ENCODE measurements at places on chromosomes 4 and X.
A peak's percentile ranks its signal among the peaks of the same experiment; 100 is the strongest.

DNA sequence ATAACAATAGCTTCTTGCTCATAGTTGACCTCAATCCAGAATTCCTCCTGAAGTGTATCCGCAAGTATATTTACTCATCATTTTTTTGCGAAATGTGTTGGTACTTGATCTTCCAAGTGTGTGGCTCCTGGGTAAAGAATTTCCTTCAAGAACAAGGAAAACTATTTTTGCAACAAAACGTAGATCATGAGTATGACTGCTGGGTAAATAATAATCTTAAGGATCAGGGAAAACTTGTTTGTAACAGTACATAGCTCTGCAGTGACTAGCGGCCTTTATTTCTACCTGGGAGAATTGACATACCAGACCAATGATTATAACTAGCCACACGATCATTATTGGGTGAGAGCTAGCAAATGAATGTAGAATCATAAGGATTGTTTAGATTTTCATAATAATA is 1311.7 kb downstream of the ARAP2 start:
- DNase-seq, result no peak

DNA sequence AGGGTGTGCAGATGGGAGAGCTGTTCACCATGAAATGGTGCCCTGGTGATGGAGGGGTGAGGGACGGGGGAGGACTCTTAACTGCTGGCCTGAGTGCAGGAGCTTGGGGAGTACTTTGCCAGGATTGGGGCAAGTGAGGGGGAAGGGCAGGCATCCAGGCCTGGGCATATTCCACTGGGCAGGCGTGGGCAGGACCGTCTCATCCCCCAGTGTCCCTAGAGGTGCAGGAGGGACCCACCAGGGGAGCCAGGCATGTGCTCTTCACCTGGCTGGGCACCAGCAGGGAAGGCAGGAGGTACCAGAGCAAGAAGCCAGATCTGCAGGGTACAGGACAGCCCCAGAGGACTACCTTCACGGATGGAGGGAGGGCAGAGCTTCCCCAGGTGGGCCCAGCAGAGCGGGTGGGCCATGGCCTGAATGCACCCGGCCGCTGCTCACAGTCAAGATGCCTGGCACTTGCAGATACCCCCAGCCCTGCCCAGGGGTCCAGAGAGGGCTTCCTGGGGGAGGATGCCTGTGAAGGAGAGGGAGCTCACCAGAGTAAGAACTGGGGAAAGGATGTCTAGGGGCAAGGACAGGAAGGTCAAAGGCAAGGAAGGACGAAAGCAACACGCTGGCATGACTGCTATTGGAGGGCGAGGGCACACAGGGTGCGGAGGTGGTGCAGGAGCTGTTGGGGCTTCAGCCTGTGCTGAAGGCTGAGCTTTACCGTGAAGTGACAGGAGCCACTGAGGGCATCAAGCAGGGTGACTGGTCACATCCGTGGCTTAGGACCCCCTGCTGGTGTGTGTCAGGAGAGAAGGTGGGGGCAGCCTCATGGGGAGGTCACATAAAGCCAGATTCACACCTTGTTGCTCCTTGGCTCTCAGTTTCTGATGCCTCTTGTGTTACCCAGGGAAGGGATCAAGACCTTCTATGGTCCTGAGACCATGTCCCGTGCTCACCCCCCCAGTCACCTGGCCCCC is 68.2 kb upstream of the NKX1-1 start:
- DNase-seq, result no peak

GRCh38 chr4:185955151-185955770 is 113.7 kb upstream of the TLR3 start:
- DNase-seq, result no peak

- no peak for DNase-seq
Measured at GRCh38 chr4:67030636-67031035, 514.7 kb downstream of the CENPC start.

- no peak for DNase-seq
Measured at GRCh38 chrX:115333446-115333845, 43.9 kb downstream of the LUZP4 start.

DNA sequence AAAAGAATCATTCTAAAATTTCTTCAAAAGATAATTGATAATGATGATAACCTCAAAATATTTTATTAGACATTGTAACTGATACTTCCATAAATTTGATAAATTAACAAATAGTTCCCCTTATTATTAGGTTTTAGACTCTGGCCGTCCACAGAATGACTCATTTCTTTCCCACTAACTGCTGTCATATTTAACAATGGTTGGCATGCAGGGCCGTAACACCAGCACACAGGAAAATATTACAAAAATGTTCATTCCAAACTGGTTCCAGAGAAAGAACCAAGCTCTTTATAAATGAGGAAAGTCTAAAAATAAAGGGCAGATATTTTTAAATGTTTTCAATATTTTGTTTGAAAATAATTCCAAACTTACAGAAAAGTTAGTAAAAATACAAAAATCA is 28.2 kb downstream of the WDFY3 start:
- DNase-seq, result no peak

GRCh38 chr4:118889312-118889691 is 648 bp downstream of the SYNPO2 start:
- DNase-seq, result no peak

DNA sequence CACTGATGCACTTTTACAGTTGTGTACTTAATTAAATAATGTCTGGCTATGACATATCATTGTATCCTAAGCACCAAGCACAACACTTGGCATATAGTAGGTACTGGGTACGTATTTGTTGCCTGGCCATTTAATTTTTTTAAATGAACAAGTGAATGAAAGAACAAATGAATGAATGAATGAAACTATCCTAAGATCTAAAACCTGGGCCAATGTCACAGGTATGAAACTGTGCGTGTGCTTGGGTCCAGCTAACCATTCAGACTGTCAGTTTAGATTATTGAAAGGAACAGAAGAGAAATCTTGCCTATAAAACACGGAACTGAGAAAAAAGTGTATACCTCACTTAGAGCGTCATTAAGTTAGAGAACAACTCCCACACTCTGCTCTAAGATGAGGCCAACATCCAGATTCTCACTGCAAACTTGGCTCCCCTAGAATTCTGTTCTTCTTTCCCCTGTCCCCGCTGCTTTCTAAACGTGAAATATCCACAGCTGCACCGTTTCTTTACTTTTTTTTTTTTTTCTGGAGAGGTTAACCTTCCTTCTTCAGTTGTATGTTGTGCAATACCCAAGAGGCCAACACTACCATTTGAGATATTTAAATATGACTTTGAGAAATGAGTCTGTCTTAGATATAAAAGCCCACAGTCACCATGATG is 17.3 kb upstream of the SEL1L3 start:
- no peak for DNase-seq

DNA sequence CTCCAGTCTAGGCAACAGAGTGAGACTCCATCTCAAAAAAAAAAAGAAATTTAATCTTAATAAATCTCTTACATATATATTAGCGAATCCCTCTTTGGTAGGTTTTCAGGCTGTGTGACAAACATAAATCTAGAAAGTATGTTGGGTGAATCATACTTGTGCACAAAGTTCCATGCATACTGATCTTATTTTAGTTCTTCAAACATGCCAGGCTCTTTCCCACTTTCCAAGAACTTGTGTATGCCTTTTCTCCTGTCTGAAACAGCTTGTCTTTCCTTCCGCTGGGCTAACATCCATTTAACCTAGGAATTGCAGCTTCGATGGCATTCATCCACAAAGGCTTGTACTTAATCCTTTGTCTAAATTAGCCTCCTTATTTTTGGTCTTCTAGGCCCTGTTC is 156.6 kb upstream of the CASK start:
- no peak for DNase-seq

DNA sequence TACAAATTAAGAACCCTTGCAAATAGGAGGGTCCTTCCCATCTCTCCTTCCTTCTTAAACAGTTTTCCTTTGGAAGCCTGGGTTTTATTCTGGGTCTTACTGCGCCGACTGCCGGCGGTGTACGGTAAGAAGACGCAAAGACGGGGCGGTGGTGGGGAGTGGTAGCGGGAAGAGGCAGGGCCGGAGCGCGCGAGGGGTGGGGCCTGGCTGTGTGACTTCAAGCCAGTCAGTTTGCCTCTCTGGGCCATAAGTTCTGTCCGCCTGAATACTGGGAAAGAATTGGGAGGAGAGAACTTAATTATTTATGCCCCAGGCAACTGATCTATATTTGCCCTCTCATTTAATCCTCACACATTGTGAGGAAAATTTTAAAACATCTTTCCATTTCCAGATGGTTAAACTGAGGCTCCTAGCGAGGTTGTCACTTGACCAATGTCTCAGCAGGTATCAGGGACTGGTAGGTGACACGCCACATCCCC is 726 bp upstream of the KANTR start:
- DNase-seq, result peak; percentile 49

GRCh38 chrX:47145395-47146120 is 537 bp downstream of the RBM10 start:
- no peak for DNase-seq

GRCh38 chrX:153704021-153704526 is 16.3 kb downstream of the SLC6A8 start:
- no peak for DNase-seq

DNA sequence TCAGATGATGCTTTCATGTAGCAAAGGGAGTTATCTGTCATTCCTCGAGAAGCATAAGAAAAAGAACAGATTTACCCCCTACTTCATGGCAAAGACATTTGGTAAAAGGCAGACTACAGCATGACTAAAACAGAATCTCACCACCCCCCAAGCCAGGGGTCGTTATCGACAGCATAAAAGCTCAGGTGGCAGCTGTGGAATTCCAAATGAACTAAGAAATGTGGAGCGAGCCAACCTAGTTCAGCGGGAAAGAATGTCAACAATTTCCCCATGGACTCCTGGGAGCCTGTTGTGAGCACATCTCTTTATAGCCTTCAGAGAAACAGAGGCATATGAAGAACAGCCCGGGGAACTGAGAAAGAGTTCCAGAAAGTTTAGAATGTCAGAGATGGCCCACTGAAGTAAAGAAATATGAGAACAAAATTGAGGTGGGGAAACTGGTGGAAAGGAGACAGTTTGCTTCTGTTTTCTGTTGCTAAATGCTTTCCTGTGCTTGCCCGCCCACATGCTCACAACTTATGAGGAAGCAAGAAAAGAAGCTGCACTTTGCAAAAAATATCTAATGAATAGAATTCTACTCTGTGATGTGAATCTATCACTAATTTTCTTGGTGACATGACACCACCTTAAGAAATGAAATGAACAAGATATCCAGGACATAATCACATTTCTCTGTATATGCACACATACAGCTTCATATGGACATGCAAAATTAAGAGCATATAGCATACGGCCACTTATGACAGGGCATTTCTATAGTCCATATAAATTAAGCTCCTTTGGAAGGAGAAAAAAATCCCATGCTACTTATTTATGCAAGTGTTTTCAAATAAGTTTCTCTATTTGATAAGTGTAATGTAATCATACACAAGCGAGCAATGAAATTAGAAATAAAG is 135.3 kb upstream of the MID1 start:
- DNase-seq, result no peak

DNA sequence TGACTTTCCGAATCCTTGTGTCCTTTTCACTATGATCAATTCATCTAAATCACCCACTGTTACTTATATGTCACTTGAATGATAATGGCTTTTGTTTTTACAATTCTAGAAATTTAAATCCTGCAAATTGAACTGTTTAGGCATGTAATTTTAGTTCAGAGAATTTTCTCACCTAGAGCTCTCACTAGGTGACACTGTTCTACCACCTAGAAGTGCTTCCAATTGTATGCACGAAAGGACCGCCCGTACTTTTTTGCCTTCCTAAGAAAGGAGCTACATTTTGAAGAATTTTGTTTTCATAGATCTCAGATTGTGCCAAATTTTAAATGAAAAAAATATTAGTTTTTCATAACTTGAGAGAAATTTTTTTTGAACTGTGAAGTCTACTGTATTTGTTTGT is 481.6 kb upstream of the FSTL5 start:
- DNase-seq, result no peak

GRCh38 chrX:130877892-130878341 is 25.1 kb downstream of the ENOX2 start:
- DNase-seq, result no peak

GRCh38 chrX:48591255-48591791 is 6.0 kb upstream of the WDR13 start:
- no peak for DNase-seq

DNA sequence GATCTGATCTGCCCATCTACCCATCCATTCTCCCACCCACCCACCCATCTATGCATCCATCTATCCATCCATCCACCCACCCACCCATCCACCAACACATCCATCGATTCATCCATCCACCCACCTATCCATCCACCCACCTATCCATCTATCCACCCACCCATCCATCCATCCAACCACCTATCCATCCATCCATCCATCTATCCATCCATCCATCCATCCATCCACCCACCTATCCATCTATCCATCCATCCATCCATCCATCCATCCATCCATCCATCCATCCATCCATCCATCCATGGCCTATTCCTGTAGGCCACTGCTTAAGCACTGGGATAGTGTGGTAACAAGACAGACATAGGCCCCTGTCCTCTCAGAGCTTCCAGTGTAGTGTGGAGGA is 69.8 kb downstream of the SORCS2 start:
- DNase-seq, result no peak

GRCh38 chrX:118948270-118948669 is 26.1 kb upstream of the LONRF3 start:
- no peak for DNase-seq

- no peak for DNase-seq
Measured at GRCh38 chrX:113759422-113759821, 824.5 kb upstream of the HTR2C start.

GRCh38 chrX:132188175-132188574 is 31.1 kb downstream of the RAP2C start:
- no peak for DNase-seq

GRCh38 chr4:8642651-8643321 is 50.2 kb downstream of the CPZ start:
- no peak for DNase-seq

DNA sequence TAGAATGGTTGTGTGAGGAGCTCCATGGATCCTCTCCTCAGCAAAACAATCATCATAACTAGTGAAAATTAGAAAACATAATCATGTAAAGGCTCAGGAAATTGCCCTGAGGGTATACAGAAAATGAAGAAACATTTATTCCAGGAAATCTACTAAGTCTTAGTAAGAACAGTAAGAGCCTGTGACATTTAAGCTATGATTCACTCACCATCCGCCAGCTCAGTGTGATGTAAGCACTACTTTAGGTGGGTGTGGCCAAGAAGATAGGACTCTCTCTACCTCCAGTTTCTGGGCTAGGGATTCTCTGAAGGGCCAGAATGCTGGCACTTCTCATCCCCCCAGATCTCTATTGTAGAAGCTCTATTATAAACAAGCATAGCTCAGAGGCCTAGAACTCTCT is 147.5 kb downstream of the DLG3 start:
- no peak for DNase-seq

- no peak for DNase-seq
Measured at GRCh38 chr4:72496119-72496518, 72.9 kb downstream of the ADAMTS3 start.

- no peak for DNase-seq
Measured at GRCh38 chr4:74339501-74339900, 25.4 kb upstream of the EREG start.

Data from hippocampal formation (tissue), 2 donors.